Breast epithelium (tissue), 4 donors: ENCODE measurements at places on chromosomes 3 and 15. TPM values are rescaled to one million over a fixed set of nuclear protein-coding genes. Genes with fewer than 3 reads are reported as not detected.
A peak's percentile ranks its signal among the peaks of the same experiment; 100 is the strongest.

Gene IL17RE
- total RNA-seq = 22.0 TPM

Gene WWTR1
- 53.6 TPM for total RNA-seq

Gene NEK10
- total RNA-seq = 0.96 TPM

- no peak for DNase-seq
Observed at GRCh38 chr3:148906667-148907066, 41.6 kb downstream of the CPA3 start.

GRCh38 chr3:128794770-128795649, 69.0 kb downstream of the RAB7A start:
- peak; percentile 38 for DNase-seq

DNA sequence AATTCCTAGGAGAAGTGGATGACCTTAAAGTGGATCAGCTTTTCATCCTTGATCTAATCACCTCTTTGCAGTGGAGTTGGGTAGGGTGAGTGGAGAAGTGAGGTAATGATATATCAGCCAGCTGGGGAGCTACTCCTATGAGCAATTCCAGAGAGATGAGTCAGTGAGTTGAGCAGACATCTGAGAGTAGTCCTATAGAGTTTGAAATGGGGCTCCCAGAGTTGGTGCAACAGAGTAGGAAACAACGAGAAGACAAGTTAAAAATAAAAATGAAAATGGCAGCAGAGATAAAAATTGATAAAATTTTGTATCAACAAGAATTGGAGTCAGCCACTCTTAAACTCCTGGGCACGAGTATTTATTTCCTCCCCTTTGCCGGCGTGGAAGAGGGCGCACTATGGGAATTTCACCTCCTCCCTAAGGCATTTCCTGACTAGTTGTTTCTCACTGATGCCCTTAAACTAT, 150.8 kb upstream of the DPH6 start:
- no peak for DNase-seq

DNA sequence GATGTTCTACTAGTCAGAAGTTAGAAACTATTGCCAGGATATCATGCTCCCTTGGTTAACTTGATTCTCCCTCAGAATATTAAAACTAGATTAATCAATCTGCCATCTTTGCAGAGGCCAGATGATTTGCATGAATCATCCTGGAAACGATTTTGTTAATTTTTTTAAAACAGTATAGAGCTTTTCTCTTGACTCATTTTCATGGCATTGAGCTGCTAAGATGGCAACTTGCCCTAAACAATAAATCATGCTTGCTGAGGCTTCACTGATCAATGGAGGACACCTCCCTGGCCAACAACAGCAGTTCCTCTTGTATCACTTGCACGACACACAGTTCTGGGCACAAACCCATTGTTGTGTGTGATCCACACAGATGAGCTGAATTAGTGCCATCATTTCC, 109.1 kb downstream of the COL6A6 start:
- no peak for DNase-seq

DNA sequence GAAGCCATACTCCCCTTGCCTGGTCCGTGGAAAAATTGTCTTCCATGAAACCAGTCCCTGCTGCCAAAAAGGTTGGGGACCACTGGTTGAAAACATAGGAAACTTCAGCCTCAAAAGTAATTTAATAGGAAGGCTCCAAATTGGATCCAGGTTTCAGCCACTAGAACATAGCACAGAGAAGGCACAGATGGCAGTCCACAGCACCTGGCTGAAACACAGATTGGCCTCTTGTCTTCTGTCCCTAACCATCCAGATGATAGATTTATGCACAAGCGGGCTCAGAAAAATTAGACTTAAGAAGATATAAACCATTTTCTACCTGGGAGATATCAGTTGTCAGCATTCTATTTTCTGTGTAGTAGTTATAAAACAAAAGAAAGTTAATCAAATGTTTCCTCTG, 397.1 kb downstream of the CNTN4 start:
- DNase-seq = no peak

GRCh38 chr3:151925876-151926275, 52.4 kb downstream of the SUCNR1 start:
- no peak for DNase-seq
